Stimulated activated CD4-positive, alpha-beta T cell treated with anti-CD3 and anti-CD28 coated beads, Interleukin-1b, Interleukin-23, amount 100 ng/mL, for 24 hours (primary cell): ENCODE measurements at places on chromosomes 7 and 10.

DNA sequence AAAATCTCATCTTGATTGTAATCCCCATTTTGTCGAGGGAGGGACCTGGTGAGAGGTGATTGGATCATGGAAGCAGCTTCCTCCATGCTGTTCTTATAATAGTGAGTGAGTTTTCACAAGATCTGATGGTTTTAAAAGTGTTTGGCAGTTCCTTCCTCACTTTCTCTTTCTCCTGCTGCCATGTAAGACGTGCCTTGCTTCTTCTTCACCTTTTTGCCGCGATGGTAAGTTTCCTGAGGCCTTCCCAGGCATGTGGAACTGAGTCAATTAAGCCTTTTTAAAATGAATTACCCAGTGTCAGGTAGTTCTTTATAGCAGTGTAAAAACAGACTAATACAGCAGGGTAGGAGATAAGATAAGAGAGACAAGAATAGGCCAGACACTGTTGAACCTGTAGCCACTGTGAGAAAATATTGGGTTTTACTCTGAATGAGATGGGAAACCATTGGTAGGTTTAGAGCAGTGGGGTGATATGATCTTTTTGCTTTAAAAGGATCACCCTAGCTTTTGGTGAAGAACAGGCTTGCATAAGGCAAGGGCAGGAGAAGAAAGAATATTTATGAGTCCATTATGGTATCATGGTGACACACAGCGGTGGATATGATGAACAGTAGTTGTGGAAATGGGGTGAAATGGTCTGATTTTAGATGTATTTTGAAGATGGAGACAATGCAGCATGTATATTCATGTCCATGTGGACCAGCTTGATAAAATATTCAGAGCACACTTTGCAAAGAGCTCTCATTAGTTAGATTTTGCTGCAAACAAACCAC, 11.5 kb downstream of the OR6B1 start:
- DNase-seq: no peak

DNA sequence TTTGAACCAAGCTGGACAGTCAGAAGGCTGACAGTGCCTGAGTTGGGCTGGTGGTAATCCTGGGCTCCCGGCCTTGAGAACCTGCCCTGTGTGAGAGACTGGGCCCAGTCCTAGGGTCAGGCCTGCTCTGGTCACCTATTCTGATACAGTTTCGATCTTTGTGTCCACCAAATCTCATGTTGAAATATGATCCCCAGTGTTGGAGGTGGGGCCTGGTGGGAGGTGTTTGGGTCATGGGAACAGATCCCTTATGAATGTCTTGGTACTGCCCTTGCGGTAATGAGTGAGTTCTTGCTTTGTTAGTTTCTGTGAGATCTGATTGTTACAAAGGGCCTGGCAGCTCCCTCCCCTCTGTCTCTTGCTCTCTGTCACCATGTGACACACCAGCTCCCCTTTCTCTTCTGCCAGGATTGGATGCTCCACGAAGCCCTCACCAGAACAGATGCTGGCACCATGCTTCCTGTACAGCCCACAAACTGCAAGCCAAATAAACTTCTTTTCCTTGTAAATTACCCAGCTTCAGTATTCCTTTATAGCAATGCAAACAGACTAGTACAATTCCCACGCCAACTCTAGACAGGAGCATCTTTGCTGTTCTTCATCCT, 111.8 kb upstream of the ZNF438 start:
- DNase-seq: no peak

DNA sequence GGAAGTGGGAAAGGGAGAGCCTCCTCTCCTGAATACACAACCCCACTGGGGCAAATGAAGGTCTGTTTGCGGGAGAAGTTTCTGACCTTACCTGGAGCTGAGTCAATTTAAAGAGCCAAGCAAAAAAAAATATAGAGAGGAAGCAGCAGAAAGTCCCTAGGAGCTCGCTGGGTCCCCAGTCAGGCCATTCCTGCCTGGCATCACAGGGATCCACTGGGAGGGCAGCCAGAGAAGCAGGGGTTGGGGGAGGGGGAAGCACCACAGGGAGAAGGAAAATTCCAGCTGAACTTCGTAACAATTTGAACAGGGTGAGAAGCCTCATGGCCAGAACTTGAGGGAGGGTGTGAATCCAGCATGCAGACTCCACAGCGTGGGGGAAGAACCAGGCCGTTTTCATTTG, 298.7 kb downstream of the LRRTM3 start:
- DNase-seq: no peak

DNA sequence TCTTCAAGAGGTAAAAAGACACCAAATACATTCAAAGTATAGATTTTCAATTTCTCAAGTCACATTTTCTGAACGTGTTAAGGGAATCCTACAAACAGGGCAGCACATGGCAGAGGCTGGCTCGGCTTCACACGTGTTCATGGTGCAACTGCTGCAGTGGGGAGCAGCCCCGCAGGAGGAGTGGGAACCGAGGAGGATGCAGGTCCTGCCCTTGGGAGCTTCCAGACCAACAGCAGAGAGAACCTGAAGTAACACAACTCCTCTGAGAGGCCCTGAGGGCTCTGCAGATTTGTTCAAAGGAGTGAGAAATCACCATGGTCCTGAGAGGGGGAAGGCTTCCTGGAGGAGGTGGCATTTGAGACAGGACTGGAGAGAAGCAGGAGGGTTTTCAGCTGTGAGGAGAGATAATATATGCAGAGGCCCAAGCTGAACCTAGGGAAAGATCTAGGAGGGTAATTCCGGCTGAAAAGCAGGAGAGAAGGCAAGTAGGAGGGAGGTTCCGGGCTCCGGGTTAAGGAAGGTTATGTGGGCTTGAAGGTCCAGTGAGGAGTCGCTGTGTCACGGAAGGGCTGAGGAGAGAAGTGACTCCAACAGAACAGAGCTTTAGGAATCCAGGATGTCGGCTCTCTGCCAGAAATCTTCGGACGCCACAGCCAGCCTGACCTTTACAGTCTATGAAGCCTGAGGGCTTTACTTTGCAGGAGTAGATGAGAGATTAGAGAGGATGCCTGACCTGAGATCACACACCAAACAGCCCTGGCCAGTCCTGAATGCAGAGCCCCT, 77.5 kb downstream of the GPR26 start:
- DNase-seq: no peak

DNA sequence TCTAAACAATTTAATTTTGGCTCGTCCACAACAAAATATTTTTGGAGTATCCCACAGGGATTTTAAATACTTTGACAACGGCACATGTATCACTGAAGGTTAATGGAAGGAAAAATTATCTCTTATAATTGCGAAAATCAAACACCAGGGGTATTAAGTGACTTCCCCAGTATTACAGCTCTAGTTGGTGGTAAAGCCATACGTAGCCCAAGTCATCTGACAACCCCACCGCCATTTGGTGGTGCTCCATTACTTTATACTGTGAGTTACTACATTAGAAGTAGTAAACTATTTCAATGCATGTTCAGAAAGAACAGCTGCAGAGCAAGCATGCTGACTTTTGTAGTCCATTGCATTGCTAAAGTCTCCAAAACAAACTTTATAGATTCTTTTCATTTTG, 179.7 kb downstream of the HGF start:
- DNase-seq: no peak
